ENCODE measurements at places on chromosomes 5 and 9.

GRCh38 chr9:98380065-98380681 lies 124.7 kb upstream of the TBC1D2 start:
- no peak for DNase-seq

GRCh38 chr9:3239240-3239639 lies 286.6 kb downstream of the RFX3 start:
- no peak for DNase-seq

GRCh38 chr5:11050596-11051304 lies 289.7 kb upstream of the DAP start:
- no peak for DNase-seq

GRCh38 chr9:137784046-137784445 lies 93.5 kb upstream of the CACNA1B start:
- no peak for DNase-seq

DNA sequence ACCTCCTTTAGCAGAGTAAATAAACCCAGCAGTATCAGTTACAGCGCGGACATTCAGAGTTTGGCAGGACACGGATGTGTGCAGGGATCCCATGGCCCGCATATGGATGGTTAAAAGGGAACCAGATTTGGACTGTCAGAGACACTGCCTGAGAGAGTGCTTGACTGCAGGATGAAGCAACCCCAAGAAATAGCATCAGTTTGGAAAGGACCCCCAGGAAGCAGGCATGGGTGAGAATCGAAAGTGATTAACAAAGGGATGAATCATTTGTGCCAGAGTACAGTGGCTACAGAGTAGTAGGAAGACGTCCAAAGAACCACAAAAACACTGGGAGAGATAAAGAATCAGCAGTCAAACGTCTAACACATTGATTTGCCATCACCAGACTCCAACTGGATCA lies 5.5 kb downstream of the C7 start:
- DNase-seq: no peak
